ENCODE measurements at places on chromosomes 11 and 22.
A peak's percentile ranks its signal among the peaks of the same experiment; 100 is the strongest.

GRCh38 chr11:106473089-106473722 lies 395.7 kb downstream of the AASDHPPT start:
- no peak for DNase-seq

- no peak for DNase-seq
Observed at GRCh38 chr11:108494182-108494581, 4.0 kb downstream of the POGLUT3 start.

DNA sequence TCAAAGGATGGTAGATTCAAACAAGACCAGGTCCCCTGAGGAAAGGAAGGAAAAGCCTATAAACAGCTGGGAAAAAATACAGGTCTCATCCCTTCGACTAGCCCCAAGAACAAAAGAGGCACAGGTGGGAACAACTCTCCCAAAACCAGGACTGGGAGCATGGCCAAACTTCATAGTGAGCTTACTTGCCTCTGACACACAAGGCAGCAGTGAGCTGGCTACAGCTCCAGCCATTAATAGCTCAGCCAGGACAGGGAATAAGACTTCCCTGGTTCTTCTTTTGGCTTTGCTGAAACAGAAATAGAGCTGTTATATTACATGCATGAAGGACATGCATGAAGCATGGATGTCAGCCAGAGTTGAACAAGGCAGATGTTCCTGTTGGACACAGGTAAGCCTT lies at the start of gene OR10A2:
OR10A2 (plus strand) TSS at position 97 of the 400 bp plus-strand sequence. CDS start 6,698 bp downstream, outside the sequence.
- no peak for DNase-seq

DNA sequence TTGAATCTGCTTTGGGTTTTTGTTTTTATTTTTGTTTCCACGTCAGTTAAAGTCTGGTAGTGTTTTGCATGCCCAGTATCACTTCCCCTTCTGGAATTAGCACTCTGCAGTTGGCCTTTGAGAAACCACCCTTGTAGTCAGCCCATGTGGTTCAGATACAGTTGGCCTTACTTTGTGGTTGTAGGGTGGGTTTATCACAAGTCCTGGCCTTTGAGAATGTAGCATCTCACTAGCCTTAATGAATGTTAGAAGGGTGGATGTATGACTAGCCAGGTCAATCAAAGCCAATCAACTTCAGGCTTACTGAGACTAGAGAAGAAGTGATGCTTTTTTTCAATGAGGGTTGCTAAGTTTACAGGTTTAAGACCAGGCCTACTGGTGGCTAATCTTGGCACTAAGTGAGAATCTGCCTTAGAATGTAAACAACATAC lies 19.8 kb downstream of the ARL14EP start:
- no peak for DNase-seq

DNA sequence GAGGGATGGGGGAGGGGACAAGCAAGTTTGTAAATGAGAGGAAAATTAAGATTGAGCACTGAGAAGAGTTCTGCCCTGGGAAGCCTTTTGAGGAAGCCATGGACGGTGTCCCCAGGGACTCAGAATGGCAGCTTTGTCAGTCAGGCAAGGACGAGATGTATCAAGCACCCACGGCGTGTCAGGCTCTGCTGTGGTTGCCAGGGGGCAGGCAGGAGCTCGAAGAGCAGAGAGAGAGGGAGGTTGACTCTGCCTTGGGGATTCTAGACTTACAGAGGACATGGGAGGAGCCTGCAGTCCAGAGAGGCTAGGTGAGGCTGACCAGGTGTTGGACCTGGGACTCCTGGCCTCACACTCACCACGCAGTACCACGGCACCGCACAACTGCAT lies 29.1 kb upstream of the SYT7 start:
- no peak for DNase-seq

DNA sequence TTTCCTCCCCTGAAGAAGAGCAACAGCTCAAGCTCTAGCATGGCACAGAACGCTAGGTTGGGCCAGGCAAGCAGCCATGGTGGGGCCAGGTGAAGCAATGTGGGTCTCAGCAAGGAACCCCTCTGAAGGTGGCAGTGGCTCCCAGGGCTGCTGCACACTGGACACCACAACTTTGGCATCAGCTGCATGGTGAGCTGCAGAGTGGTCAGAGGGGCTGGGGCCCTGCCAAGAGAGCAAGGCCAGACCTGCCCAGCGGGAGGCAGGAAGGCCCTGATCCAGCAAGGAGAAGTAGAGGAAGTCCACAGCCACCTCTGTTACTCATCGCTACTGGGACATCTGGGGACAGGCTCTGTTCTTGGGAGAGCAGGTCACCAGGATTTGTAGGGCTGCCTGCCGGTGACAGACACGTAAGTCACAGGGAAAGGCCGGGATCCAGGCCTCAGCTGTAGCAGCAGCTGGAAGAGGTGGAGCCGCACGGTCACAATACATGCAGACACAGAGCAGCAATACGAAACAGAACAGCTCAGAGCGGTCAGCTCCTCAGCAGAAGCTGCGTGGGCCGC lies 12.4 kb downstream of the CYB561A3 start:
- no peak for DNase-seq

- no peak for DNase-seq
Observed at GRCh38 chr11:96079691-96080090, 155.8 kb upstream of the MTMR2 start.

DNA sequence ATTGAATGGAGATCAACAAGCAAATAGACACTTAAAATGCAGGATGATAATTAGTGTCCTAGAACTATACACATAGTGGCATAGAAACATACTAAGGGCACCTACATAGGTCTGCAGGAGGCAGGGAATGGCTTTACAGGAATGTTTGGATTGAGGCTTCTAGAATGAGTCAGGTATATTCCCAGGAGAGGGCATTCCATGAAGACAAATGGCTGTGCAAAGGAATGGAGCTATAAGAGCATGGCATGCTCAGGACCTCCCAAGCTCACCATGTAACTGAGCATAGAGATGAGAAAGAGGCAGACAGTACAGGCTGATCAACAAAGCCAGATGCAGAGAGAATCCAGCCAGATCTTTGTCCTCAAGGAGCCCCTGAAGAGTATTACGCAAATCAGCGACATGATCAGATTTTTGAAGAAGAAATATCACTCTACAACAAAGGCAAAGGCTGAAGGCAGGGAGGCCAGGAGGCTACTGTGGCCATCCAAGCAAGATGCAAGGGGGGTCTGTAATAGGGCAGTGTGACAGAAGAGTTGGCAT lies 211.1 kb upstream of the MTNR1B start:
- no peak for DNase-seq

DNA sequence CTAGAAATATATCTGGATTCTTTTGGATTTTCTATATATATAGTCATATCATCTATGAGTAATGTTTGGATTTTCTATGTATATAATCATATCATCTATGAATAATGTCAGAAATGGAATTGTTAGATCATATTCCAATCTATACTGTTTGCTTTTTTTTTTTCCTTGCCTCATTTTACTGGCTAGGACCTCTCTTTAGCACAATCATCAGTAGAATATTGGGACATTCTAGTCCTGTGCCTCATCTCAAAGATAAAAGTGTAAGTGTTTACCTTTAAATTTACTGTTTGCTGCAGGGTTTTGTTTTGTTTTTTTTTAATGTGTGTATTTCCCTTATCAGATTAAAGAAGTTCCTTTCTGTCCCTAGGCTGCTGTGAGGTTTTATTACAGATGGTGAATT lies 97.0 kb downstream of the C11orf65 start:
- no peak for DNase-seq

GRCh38 chr11:34909415-34909814 lies 6.8 kb downstream of the APIP start:
- DNase-seq: no peak

GRCh38 chr11:110130642-110131238 lies 37.5 kb downstream of the ZC3H12C start:
- DNase-seq: no peak

GRCh38 chr11:14262271-14262846 lies 96.6 kb downstream of the RRAS2 start:
- DNase-seq: no peak

DNA sequence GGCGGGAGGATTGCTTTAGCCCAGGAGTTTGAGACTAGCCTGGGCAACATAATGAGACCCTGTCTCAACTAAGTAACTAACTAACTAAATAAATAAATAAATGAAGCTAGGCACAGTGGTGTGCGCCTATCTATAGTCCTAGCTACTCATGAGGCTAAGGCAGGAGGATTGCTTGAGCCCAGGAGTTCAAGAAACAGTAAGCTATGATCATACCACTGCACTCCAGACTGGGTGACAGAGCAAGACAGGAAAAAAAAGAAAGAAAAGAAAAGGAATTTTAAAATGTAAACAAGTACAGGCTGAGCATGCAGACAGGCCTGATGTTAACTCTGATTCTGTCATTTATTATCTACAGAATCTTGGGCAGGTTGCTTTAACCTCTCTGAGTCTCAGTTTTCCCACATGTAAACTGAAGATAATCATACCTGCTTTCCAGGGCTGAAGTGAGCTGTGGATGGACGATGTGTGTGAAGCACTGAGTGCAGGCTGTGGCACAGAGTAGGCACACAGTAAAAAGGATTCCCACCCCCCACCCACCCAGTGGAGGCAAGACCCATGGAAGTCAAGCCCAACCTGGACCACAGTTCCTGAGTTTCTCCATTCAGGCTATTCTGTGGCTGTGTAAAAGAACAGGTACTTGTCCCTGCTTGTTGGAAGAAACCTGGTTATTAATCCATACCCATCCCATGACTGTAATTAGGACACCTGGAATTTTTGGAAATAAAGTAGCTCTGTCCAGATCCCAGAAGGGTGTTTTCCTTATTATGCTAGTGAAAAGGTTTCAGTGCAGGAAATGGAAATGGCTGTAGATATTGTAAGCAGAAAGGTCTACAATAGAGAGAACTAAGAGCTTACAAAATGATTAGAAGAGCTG lies 18.7 kb upstream of the SCUBE2 start:
- no peak for DNase-seq

DNA sequence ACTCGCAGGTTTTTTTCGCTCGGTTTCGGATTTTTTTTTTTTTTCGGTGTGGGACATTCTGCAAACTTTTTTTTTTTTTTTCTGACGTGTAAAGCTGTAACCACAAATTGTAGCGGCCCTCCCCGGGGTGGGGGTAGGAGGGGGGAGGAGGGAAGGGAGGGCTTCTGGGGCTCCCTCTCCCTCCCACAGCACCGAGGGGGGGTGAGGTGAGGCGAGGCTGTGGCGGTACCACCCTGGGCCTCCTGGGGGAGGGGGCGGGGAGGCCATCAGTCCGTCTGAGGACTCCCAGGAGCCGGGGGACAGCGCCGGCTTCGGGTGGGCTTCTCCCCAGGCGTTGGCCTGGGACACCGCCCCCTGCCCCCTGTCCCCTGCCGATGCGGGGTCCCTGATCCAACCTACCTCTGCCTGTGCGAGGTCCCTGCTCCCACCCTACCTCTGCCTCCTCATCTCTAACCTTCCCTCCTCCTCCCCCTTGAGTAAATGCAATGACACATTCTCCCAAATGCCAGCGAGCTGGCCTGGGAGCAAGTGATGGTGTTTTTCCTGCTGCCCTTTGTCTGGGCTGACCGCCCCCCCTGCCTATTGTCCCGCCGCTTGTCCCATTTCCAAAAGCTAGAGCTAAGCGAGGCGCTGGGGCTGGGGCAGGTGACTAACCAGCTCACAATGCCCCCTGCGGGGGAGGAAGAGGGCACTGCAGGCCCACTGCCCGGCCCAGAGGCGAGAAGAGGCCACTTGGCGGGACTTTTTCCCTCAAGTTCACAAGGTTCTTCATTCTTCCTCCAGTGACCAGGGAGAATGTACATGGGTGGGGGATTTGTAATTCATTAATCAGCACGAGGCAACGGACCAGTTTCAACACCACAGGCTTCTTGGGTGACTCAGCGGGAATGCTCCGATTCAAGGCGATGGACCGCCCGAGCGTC lies 511 bp upstream of the CLCF1 start:
- peak; percentile 96 for DNase-seq

- DNase-seq: no peak
Observed at GRCh38 chr11:65366340-65366773, 11.8 kb downstream of the TIGD3 start.

DNA sequence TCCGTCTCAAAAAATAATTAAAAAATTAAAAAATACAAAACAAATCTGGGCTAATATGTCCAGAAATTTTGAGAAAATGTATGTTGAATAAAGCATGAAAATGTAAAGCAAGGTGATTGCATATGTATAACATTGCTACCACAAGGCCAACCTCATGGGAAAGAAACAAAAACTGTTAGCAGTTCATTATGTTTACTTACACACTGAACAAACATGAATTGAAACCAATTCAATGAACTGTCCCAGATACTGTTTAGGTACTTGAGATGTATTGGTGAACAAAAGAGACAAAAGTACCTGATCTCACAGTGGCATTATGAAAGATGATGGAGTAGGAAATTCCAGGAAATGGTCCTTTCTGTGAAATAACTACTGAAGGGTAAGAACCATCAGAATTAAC lies 43.8 kb upstream of the IGLL5 start:
- no peak for DNase-seq

GRCh38 chr22:32991353-32992101 lies 66.7 kb downstream of the SYN3 start:
- DNase-seq: no peak

DNA sequence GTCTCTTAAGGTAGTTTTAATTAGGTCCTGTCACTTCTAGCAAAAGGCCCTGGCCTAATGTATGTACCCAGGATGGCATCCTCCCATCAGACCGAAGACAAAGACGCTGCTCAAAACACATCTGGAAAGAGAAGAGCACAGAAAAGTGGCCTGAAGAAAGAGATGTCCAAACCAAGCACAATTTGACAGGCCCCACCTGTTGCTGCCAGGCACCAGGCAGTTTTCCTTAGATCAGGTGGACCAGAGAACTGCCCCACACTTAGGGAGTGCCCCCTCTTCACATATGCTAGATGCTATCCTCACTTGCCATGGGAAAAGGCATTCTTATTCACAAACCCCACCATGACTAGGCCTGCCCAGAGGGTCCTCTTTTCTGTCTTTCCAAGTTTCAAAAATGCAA lies 3.3 kb upstream of the HMGXB4 start:
- DNase-seq: no peak

DNA sequence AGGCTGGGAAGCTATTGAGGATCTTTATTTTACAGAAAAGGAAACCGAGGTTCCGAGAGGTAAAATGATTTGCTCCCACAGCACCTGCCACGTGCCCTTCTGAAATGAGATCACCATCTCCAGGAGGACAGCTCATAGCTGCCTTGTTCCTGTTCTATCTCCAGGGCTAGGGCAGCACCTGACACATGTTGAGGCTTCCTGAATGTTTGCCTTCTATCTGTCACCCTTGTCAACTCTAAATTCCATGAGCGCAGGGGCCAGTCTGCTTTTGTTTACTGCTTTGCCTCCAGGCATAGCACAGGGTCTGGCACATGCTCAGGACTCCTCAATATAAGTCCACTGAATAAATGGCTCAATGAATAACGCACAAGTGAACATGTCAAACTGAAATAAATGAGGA lies 24.1 kb downstream of the ASCC2 start:
- no peak for DNase-seq

GRCh38 chr22:43110927-43111623 lies 525 bp downstream of the BIK start:
- DNase-seq: no peak

DNA sequence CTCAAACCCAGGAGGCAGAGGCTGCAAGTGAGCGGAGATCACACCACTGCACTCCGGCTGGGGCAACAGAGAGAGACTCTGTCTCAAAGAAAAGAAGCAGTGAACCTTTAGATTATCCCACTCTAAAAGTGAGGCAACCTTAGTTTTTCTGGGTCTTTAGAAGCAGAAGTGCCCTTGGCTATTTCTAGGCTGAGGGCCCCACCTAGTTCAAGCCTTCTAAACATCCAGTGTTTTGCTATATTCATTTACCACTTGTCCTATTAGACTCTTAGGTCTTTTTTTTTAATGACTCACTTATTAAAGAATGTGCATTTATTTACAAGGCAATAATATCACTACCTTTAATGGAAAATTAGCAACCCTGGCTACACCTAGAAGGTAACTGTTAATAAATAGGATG lies 16.7 kb upstream of the EHF start:
- DNase-seq: no peak

- no peak for DNase-seq
Observed at GRCh38 chr22:37306494-37306829, 24.2 kb downstream of the CYTH4 start.

GRCh38 chr22:44453441-44454112 lies 44.5 kb downstream of the RTL6 start:
- DNase-seq: no peak
